GF-D8 (cell line): ENCODE measurements at places on chromosomes 12 and 14.
A peak's percentile ranks its signal among the peaks of the same experiment; 100 is the strongest.

DNA sequence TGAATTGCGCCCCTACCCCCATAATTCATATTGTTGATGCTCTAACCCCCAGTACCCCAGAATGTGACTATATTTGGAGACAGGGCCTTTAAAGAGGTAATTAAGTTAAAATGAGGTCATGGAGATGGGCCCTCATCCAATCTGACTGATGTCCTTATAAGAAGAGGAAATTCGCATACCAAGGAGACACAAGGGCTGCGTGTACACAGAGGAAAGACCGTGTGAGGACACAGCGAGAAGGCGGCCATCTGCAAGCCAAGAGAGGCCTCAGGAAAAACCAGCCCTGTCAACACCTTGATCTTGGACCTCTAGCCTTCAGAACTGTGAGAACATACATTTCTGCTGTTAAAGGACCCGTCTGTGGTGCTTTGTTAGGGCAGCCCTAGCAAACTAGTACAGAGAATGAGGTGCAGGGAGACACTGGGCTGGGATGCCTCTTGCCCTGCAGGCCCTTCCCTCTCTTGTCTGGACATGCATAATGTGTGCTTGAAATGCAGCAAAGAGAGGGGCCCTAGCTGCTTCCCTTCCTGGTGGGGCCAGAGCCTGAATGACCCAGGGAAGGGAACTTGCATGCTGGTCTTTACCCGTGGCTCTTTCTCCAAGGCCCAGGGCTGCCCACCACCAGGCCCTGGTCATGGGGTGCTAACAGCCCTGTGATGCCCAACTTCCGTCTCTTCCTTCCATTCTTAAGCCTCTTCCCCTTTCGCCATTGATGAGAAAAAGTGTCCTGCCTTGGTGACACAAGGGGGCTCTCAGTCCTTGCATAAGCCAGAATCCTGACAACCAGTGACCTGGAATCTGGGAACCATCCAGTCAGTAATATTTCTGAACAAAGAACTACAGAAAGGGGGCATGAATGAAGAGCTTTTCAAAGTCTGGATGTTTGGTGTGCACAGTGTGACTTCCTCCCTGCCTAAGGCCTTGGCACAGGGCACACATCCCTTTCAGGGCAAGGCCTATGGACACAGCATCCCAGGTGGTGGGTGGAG lies 50.0 kb upstream of the GPATCH2L start:
- no peak for DNase-seq

GRCh38 chr12:57370696-57371095 lies 60.1 kb downstream of the R3HDM2 start:
- no peak for DNase-seq

GRCh38 chr14:102683399-102684297 lies 91.2 kb downstream of the RCOR1 start:
- no peak for DNase-seq

DNA sequence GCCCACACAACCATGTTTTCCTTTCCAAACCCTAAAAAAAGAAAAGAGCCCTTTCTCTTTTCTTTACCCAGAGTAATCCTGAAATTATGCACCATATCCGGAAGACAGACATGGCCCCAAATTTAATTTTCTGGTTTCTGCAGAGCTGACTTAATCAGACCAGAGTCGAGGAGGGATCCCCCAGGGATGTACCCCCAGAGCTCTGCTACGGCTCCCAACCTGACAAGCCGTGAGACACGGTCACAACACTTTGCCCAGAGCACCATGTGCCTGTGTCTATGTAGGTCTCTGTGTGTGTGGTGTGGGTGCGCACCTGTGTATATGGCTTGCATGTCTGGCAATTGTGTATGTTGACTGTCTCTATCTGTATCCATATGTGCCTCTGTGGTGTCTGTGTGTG lies 77.6 kb upstream of the CLMN start:
- DNase-seq: no peak

DNA sequence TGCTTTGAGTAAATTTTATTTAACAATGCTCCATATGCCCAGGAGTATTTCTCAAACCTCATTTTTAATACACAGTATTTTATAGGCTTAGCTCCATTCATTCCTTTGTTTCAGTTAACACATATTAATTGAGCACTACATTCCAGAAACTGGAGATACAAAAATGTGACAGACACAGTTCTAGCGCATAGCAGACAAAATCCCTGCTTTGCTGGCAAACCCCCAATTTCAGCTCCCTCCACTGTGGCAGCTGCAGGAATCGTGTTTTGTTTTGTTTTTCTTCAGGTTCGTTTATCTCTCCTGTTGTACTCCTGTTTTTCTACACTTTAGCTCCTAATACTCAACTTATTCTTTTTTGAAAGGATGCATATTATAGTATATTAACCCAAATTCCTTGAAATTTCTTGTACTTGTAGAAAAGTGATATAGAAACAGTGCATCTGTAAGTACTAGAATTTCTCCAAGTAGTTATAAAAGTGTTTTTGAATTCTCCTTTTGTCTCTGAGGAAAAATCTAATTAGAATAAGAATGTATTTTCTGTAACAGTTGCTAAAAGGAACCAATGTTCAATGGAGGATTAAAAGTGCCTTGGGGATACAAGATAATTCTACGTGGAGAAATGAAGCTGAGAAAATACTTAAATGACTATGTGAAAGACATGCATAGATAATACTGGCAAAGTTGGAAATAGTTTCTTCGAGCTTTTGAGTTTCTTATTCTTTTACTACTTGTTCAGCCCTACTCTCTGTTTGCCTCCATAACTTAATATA lies 6.4 kb upstream of the RAB21 start:
- DNase-seq: no peak

GRCh38 chr14:47438650-47439140 lies 236.7 kb downstream of the MDGA2 start:
- no peak for DNase-seq

DNA sequence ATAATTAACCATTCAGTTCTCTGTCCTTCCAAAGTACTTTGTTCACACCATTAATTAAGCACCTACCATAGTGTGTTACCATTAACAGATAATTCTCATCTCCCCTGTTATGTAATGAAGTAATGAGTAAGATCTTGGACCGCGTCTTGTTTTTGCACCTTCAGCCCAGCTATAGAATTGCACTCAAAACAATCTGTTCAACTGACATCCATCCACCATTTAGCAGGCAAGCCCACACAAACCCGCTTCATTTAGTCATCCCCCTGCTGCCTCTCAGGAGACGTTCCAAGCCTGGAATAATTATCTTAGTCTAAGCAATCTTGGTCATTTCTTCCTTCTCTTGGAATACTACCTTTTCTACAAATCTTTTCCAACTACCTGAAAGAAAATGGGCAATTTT lies 74.4 kb downstream of the DUSP16 start:
- DNase-seq: no peak

DNA sequence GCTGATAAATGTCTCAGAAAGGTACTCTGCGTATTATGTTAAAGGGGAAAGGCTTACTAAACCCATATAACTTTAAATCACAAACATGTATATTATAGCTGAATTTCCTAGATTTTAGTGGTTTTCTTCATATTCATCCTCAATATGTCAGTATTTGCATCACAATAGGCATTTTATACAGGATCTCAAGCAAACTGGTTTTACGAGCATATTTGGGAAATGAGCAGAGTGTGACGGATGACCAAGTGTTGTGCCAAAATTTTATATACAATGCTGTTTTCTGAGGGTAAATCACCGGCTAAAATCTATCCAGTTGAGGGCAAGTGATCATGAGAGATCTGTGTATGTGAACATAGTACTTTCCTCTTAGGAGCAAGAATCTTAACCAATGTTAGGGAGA lies 8.4 kb downstream of the CPM start:
- DNase-seq: no peak

GRCh38 chr14:37083599-37083998 lies 88.8 kb downstream of the SLC25A21 start:
- DNase-seq: no peak

GRCh38 chr12:102465762-102466560 lies 14.4 kb downstream of the IGF1 start:
- DNase-seq: no peak

- no peak for DNase-seq
These were observed 98.2 kb downstream of the SNAPC1 start for GRCh38 chr14:61860294-61860918.

- DNase-seq: no peak
These were observed 4.9 kb downstream of the PTHLH start for GRCh38 chr12:27967551-27968054.

GRCh38 chr12:71438670-71439361 lies 782 bp upstream of the LGR5 start:
- DNase-seq: no peak

DNA sequence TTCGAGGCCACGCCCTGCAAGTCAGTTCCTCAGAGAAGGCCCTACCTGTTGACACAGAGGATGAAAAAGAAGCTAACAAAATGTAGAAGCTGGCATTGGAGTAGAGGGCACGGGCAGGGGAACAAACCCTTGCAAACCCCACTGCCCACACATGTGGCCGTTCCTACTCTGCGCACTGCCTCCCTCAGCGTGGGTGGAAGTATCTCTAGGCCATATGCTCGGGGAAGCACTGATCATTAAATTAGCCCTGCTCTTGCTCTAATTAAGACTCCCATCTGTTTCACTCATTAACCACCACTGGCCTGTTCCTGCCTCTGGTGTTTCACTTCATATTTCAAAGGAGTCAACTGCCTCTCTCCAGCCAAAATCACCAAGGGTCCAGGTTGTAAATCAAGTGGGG lies 201.2 kb upstream of the SFSWAP start:
- DNase-seq: no peak

DNA sequence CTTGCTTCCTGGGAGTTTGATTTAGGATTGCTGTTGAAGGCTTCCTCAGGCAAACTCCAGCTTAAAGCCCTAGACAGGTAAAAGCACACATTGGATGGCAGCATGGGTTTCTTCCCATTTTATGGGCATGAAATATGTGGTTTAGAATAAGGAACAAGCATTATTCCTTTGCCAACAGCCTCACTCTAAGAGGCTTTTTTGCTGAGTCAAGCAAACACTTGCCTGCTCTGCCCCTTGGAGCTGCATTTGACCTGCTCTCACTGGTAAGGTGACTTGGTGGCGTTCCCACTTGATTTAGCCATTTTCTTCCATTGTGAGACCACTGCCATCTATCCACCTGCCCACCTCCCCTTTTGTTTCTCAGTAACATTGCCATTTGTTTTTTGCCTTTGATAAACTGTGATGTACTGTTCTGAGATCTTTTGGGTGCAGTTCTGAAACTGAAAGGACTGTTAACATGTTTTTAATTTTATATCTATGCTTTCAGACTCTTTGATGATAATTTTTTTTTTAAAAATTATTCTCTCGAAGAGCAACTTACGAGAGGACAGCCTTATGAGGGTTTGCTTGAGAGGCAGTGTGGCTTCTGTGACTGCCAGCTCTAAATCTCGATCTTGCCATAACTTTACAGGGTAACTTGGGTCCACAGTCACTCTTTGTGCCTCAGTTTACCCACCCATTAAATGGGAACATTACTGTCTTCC lies 92.6 kb downstream of the GALNT8 start:
- no peak for DNase-seq

- DNase-seq: no peak
These were observed 25.2 kb upstream of the NCOR2 start for GRCh38 chr12:124592481-124593160.

GRCh38 chr12:560691-561390 lies 101.1 kb downstream of the B4GALNT3 start:
- DNase-seq: no peak

DNA sequence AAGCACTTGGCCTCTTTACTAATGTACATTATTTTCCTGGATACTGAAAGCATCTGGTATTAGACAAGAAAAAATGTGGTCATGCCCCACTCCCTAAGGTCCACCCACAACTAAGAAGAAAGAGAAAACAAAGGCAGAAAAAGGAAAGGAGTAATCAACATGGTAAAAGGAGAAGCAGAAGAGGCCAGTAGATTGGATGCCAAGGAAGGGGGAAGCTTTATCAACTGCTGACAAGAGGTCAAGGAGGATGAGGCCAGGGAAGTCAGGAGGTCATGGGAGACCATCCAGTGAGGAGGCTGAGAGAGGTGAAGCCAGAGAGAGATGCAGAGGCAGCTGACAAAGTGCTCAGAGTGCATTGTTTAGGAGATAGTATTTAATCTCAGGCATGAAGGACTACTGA lies 383.5 kb downstream of the ZFP36L1 start:
- DNase-seq: no peak

GRCh38 chr14:51507906-51508511 lies 143.7 kb upstream of the FRMD6 start:
- DNase-seq: no peak

DNA sequence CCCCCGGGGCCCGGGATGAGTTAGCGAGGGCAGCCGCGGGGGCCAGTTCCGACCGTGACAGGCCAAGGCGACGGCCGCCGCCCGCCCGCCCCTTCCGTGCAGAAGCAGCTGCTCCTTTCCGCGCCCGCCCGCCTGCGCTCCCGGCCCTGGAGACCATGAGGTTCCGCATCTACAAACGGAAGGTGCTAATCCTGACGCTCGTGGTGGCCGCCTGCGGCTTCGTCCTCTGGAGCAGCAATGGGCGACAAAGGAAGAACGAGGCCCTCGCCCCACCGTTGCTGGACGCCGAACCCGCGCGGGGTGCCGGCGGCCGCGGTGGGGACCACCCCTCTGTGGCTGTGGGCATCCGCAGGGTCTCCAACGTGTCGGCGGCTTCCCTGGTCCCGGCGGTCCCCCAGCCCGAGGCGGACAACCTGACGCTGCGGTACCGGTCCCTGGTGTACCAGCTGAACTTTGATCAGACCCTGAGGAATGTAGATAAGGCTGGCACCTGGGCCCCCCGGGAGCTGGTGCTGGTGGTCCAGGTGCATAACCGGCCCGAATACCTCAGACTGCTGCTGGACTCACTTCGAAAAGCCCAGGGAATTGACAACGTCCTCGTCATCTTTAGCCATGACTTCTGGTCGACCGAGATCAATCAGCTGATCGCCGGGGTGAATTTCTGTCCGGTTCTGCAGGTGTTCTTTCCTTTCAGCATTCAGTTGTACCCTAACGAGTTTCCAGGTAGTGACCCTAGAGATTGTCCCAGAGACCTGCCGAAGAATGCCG lies 699 bp downstream of the MGAT2 start:
- DNase-seq: peak; percentile 34

- DNase-seq: no peak
These were observed 412.5 kb downstream of the ZFP36L1 start for GRCh38 chr14:68380329-68380741.

- DNase-seq: peak; percentile 23
These were observed 29.8 kb upstream of the CDKN3 start for GRCh38 chr14:54366736-54367735.

GRCh38 chr14:102655137-102655536 lies 62.7 kb downstream of the RCOR1 start:
- DNase-seq: no peak

DNA sequence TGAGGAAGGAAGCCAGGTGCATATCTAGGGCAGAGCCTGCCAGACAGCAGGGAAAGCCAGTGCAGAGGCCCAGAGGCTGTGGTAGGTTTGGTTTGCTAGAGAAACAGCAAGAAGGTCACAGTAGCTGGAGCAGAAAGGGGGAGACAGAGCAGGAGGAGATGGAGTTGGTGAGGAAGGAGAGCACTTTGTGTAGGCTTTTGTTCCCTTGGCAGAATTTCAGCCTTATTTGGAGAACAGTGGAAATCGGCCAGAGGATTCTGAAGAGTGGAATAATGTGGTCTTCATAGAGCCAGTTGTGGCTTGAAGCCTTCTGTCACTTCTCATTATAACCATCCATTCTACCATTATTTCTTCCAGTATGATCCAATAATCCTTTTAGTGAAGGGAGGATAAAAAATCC lies 212.9 kb upstream of the FAR2 start:
- DNase-seq: no peak
